ENCODE measurements at places on chromosomes 6 and 20.
A peak's percentile ranks its signal among the peaks of the same experiment; 100 is the strongest.

DNA sequence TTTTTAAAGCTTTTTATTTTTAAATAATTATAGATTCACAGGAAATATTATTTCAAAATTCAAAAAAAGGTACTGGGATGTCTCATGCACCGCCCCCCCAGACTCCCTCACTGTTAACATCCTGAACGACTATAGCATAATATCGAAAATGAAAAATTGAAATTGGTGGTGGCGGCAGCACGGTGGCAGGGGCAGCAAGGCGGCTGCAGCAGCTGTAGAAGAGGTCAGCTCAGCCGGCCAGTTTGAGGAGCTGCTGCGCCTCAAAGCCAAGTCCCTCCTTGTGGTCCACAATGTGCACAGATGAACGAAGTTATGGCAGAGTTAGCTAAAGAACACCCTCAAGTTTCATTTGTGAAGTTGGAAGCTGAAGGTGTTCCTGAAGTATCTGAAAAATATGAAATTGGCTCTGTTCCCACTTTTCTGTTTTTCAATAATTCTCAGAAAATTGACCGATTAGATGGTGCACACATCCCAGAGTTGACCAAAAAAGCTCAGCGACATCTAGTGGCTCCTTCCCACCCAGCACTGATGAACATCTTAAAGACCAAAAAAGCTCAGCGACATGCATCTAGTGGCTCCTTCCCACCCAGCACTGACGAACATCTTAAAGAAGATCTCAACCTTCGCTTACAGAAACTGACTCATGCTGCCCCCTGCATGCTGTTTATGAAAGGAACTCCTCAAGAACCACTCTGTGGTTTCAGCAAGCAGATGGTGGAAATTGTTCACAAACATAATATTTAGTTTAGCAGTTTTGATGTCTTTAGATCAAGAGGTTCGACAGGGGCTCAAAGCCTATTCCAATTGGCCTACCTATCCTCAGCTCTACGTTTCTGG, 100.8 kb downstream of the FAM217A start:
- DNase-seq = peak; percentile 11

DNA sequence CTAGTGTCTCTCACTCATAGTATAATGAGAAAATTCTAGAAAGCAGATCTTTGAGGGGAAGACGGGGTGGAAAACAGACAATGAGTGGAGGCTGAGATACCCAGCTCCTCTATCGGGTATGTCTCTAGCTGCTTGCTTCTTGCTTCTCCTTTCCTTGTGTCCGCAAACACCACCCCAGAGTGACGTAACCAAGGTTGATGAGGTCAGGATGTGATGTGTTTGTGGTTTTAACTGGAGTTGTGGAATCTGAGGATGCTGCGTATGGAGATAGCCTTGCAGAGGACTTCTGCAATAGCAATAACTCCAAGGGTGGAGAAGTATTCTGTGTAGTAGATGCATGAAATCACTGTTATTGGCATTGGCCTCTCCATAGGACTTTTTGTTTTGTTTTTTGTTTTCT, 132.7 kb upstream of the IFNGR1 start:
- no peak for DNase-seq

GRCh38 chr6:84061613-84062398, 28.2 kb downstream of the MRAP2 start:
- no peak for DNase-seq

DNA sequence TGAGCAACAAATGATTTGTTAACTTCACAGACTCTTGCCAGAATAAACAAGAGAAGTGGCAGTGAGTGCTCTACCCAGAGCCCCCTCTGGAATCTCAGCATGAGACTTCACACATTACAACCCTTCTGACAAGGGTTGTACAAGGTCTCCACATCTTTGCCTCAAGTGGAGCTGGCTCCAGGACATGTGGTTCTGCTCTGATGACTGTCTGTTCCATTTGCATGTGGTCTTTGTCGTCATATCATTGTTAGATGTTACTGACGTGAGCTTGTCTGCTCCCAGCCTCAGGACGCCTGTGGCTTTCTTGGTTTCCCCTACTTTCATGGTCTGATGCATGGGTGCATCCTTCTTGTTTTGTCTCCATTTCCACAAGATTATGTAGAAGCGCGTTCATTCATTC, 115.0 kb downstream of the SLC24A3 start:
- DNase-seq = no peak

GRCh38 chr6:37134396-37135191, 35.4 kb upstream of the PIM1 start:
- no peak for DNase-seq

- DNase-seq = no peak
These were observed 7.2 kb downstream of the ADGRF1 start for GRCh38 chr6:47034926-47035325.

GRCh38 chr20:9626357-9626756, 112.0 kb downstream of the LAMP5 start:
- DNase-seq = no peak

DNA sequence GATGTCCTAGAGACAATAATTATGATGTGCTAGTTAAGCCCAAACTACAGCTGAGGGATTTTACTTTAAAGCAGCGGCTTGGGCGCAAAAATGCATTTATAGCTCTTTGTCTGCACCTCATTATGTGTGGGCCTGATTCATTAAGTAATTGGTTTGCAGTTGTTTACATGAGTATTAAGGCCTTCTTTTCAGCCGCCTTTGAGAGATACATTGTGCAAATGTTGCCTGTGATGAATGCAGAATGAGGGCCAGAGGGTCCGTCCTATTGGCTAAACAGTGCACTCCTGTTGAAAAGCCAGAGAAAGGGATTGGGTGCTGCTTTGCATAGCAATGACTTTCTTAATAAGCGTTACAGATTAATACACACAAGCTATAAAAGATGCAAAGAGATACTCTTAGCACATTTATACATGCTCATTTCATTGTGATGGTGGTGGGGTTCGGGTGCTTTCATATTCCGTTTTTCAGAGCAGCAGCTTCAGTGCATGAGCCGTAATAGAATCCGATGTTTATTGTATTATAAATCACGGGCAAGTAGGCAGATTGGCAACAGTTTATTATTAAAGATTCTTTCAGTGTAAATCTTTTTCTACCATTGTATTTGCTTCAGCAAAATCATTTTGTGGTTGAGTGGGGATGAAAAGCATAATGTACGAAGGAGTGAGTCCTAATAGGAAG, 68.2 kb upstream of the XRN2 start:
- no peak for DNase-seq

GRCh38 chr20:17314264-17314663, 87.4 kb downstream of the PCSK2 start:
- DNase-seq = no peak

DNA sequence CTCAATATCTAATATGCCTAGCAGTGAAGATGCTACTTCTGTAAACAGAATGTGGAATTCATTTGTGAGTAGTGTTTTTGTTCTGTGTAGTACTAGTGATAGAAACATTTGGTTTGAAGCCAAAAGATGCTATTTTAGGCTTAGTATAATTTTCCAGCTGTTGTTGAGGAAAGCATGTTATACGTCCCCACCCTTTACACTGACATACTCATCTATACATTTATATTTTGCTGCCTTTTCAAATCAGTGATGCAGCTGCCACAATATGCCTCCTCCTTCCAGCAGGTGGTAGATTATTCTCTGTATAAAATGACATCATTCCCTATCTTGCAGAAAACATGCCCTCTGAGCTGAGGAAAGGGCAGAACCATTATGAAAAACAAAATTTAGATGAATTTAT, 1217.6 kb upstream of the GJE1 start:
- no peak for DNase-seq

GRCh38 chr20:51462566-51463276, 79.8 kb downstream of the NFATC2 start:
- DNase-seq = no peak

- DNase-seq = peak; percentile 39
These were observed 660 bp upstream of the TFB1M start for GRCh38 chr6:155314773-155315515.

- no peak for DNase-seq
These were observed 47.8 kb downstream of the GMPR start for GRCh38 chr6:16286151-16286522.

GRCh38 chr20:63520934-63521601, 503 bp downstream of the PPDPF start:
- DNase-seq = peak; percentile 43

- DNase-seq = no peak
These were observed 10.2 kb downstream of the ELMO2 start for GRCh38 chr20:46396052-46396740.

DNA sequence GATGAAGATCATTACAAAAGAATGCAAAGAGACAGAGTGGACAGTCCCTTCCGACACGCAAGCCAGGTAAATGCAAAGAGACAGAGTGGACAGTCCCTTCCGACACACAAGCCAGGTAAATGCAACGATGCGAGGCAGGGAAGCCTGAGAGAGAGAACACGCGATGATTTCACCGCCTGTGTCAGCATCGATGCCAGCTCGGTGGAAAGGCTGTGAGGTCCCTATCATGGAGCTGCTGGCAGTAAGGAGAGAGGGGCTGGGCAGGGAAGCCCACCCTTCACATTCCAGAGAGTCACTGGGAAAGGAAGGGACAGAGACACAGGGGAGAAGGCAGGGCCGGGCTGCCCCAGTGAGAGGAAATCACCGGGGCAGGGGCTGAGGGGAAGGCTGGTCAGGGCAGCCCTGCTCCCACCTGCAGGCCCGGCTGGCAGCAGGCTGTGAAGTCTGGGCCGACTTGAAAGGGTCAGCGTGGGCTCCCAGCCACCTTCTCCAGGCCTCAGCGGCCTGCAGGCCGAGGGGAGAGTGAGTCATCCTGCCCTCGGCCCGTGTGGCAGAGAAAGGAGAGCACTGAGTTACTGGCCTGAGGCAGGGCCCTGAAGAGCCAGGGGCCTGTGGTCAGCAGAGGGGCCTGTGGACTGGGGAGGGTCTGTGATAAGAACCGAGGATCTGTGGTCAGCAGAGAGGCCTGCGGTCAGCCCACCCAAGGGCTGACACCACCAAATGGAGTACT, 80.4 kb downstream of the DACT2 start:
- no peak for DNase-seq

- no peak for DNase-seq
These were observed 77.7 kb downstream of the FLRT3 start for GRCh38 chr20:14259689-14260088.

GRCh38 chr20:40632346-40632976, 56.6 kb downstream of the MAFB start:
- DNase-seq = no peak

- DNase-seq = no peak
These were observed 186.7 kb downstream of the BTBD9 start for GRCh38 chr6:38452816-38453660.

DNA sequence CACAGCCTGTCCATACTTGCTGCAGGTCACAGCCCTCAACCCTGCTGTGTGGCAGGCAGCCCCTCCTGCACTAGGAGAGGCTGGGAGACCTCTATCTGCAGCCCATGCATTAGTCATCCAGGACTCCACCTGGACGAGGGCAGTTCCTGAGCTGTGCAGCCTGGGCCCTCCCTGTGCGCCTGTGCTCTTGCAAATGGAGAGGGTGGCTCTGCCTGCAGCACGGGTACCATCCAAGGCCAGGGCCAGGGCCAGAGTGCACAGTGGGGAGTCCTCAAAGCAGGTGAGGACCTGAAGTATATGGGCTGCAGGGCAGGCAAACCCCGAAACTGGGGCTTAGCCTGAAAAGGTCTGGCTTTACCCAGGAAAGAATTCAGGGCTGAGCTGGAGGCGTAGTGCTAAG, 89.8 kb upstream of the PHACTR3 start:
- no peak for DNase-seq

Data from activated CD4-positive, alpha-beta T cell treated with anti-CD3 and anti-CD28 coated beads for 24 hours (primary cell).